Body of pancreas (tissue), 4 donors: ENCODE measurements at places on chromosomes 5 and 9. TPM values are rescaled to one million over a fixed set of nuclear protein-coding genes. Genes with fewer than 3 reads are reported as not detected.

Gene ZNF454
- total RNA-seq: 8.2 TPM

DNA sequence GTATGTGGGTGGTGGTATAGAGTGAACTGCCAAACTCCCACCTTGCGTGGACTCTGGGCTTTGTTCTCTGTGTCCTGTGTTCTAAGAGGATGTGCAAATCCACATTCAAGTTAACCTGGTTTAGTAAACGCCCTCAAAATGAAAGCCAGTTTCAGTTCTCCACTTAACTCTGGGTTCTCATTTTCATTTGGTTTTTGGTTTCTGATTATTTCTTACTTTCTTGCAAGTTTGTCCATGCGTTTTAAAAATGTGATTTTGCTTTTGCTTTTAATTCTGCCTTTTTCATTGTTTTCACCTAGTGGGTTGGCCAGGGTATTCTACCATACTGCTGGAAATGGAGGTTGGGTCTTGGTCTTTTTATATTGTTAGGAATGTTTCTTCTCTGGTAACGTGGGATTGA, 38.2 kb downstream of the GALNT10 start:
- H3K36me3 ChIP-seq: no peaks in the 10 kb centered on the region
- no peak overlapping the region for H3K27ac ChIP-seq
- H3K4me1 ChIP-seq: peaks cover 8% of the 10 kb centered on the region
- no peak overlapping the region for H3K4me3 ChIP-seq

- H3K27me3 ChIP-seq: no peaks in the 10 kb centered on the region
- H3K4me1 ChIP-seq: no peaks in the 10 kb centered on the region
- no peak overlapping the region for H3K4me3 ChIP-seq
- H3K27ac ChIP-seq: no peak overlapping the region
- no peak for DNase-seq
Measured at GRCh38 chr5:101292199-101292598, 389.1 kb upstream of the ST8SIA4 start.

- H3K4me1 ChIP-seq: no peaks in the 10 kb centered on the region
- no peaks in the 10 kb centered on the region for H3K36me3 ChIP-seq
- no peak overlapping the region for H3K4me3 ChIP-seq
- H3K27me3 ChIP-seq: no peaks in the 10 kb centered on the region
Measured at GRCh38 chr9:118236625-118237024, 532.4 kb downstream of the TLR4 start.

Gene FLT4
- total RNA-seq: 7.5 TPM

Gene KLF4
- 12.5 TPM for total RNA-seq

- H3K4me1 ChIP-seq: peaks cover 25% of the 10 kb centered on the region
- no peak overlapping the region for H3K4me3 ChIP-seq
- no peaks in the 10 kb centered on the region for H3K27me3 ChIP-seq
- peak overlapping the region; percentile 56 for H3K27ac ChIP-seq
- H3K36me3 ChIP-seq: no peaks in the 10 kb centered on the region
- peak; percentile 26 for DNase-seq
Measured at GRCh38 chr5:116395631-116396203, 178.9 kb downstream of the SEMA6A start.

Gene CNTLN
- 11.2 TPM for total RNA-seq

DNA sequence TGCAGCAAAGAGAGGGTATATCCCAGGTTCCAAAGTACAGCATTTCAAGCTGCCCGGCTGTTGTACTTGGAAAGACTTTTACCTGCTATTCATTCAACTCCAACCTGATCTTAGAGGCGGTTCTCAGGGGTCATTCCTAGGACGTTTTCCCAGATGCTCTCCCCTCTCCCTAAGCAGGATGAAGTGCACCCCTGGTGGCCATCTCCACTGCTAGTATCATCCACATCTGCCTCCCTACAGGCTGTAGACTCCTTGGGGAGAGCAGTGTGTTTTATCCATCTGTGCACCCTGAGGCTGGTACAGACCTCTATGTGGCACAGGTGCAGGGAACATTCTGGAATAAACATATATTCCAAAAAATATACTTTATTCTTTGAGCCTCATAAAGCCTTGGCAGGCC, 56.8 kb downstream of the PTPN3 start:
- H3K4me1 ChIP-seq: peaks cover 25% of the 10 kb centered on the region
- peak overlapping the region; percentile 89 for H3K27ac ChIP-seq
- H3K4me3 ChIP-seq: no peak overlapping the region
- H3K27me3 ChIP-seq: no peaks in the 10 kb centered on the region

Gene PCDHA9
- 1.3 TPM for total RNA-seq

DNA sequence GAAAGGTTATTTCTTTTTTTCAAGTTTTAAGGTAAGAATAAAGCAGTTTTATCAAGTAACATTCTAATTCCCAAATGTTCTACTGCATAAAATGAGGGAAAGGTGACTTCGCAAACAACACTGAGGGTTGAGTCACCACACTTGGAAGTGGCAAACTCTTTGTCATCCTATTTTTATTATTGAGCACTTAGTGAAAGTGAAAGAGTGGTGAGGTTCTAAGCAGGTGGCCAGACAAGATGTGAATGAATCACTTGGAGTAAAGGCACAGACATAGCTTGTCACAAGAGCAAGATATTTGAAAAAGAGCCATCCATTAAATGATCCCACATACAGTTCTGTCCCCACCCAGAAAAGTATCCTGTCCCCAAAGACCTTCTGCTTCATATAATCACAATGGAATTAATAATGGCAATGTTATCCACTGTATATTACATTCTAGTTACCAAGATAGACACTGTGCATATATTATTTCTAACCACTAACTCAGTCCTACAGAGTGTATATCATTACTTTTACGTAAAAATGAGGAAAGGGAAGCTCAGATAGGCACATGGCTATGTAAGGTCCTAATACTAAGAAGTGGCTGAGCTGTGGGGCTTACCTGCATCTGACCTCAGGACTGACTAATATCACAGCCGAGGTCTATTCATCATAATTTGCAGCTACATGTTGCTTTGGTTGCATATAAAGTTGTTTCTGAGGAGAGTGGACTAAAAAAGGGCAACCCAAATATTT, 730.4 kb upstream of the MEF2C start:
- H3K27ac ChIP-seq: no peak overlapping the region
- no peaks in the 10 kb centered on the region for H3K36me3 ChIP-seq
- no peak overlapping the region for H3K4me3 ChIP-seq
- H3K27me3 ChIP-seq: no peaks in the 10 kb centered on the region
- no peak for DNase-seq
- H3K4me1 ChIP-seq: no peaks in the 10 kb centered on the region

Gene OSMR
- 11.7 TPM for total RNA-seq

Gene TEX48
- not detected for total RNA-seq

Gene GMCL2
- total RNA-seq: not detected

GRCh38 chr9:93059011-93059714, 662 bp downstream of the SUSD3 start:
- H3K27me3 ChIP-seq: no peaks in the 10 kb centered on the region
- no peaks in the 10 kb centered on the region for H3K36me3 ChIP-seq
- DNase-seq: no peak
- H3K4me1 ChIP-seq: peaks cover 13% of the 10 kb centered on the region
- H3K4me3 ChIP-seq: peak overlapping the region; percentile 17

GRCh38 chr9:80146466-80146865, 574.7 kb downstream of the TLE4 start:
- H3K36me3 ChIP-seq: no peaks in the 10 kb centered on the region
- no peaks in the 10 kb centered on the region for H3K27me3 ChIP-seq
- no peak overlapping the region for H3K27ac ChIP-seq
- H3K4me3 ChIP-seq: no peak overlapping the region
- no peak for DNase-seq

Gene ABLIM3
- 11.2 TPM for total RNA-seq

DNA sequence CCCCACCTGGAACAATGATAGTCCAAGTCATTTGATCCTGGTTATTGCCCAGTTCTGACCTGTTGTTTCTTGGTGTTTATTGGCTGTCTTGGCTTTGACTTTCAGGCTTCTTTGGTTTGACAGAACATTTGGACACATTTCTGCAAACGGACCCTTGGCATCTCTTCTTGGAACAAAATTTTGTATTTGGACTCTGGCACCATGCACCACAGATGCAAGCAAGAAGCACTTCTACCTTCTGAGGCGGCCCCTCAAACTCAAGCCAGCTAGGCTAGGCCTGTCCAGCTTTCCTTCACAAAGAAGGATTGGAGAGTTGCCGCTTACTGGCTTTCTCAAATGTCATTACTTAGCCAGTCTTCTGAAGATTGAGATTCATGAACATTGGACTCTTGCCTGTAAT, 23.1 kb upstream of the FGF10 start:
- no peaks in the 10 kb centered on the region for H3K27me3 ChIP-seq
- DNase-seq: no peak
- H3K27ac ChIP-seq: no peak overlapping the region
- H3K4me1 ChIP-seq: no peaks in the 10 kb centered on the region
- H3K36me3 ChIP-seq: no peaks in the 10 kb centered on the region
- H3K4me3 ChIP-seq: no peak overlapping the region

DNA sequence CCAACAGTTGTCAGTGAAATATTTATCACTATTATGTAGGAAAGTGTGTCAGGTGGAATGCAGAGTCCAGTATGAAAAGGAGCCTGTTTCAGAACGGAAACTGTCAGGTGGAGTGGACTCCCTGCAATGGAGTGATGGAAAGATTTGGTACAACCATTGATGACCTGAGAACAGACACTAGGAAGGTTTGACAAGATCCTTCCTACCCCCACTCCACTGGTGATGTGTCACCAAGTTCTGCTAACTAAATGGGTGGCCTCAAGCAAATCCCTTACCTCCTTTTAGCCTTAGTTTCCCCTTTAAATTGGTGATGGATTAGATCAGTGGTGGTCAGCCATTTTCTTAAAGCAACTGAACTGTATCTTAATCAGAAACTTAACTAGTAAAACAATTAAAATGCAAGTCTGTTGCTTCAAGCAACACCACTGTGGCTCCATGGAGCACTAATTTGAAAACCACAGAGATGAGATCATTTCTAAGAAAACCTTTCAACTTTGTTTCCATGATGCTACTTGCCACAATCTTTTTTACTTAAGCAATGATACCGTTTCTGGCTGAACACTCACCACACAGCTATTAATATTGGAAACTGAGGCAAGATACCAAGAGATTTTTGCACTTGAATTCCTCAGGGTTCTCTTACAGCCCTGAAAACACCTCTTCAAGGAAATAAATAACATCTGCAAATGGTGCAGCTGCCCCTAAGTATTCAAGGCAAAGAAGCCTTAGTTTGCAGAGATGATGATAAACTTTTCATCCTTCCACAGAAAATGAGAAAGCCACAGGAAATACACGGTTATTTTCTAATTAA, 140.6 kb downstream of the ERCC6L2 start:
- H3K4me3 ChIP-seq: no peak overlapping the region
- no peak overlapping the region for H3K27ac ChIP-seq
- H3K36me3 ChIP-seq: no peaks in the 10 kb centered on the region
- no peak for DNase-seq

DNA sequence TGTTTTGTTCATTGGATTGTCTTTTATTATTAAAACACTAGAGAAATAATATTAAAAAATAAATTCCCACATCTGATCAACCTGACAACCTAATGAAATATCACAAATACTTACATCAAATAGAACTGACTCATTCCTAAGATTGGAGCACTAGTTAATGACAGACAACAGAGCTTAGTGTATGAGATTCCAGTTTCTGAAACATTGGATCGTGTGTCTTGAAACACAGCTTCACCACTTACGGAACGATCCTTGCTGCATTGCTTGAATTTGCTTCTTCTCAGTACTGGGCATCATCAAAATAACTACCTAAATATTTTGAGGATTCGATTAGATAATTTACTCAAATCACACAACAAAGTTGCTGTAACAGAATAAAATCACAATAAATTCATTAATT, 667.2 kb upstream of the CDH18 start:
- H3K36me3 ChIP-seq: no peaks in the 10 kb centered on the region
- H3K27me3 ChIP-seq: no peaks in the 10 kb centered on the region
- no peak for DNase-seq
- no peak overlapping the region for H3K4me3 ChIP-seq

Gene CMYA5
- total RNA-seq: 1.6 TPM

- H3K4me3 ChIP-seq: no peak overlapping the region
- no peaks in the 10 kb centered on the region for H3K36me3 ChIP-seq
- H3K27ac ChIP-seq: no peak overlapping the region
- DNase-seq: peak; percentile 73
- H3K27me3 ChIP-seq: no peaks in the 10 kb centered on the region
Measured at GRCh38 chr9:104868687-104869404, 59.1 kb downstream of the ABCA1 start.

Gene TSSK1B
- total RNA-seq: not detected

Gene PCDHGA4
- total RNA-seq: 6.7 TPM

GRCh38 chr9:35114113-35114839, 1.4 kb downstream of the ATOSB start:
- DNase-seq: peak; percentile 82
- no peaks in the 10 kb centered on the region for H3K27me3 ChIP-seq
- no peak overlapping the region for H3K4me3 ChIP-seq
- H3K36me3 ChIP-seq: no peaks in the 10 kb centered on the region
- peaks cover 47% of the 10 kb centered on the region for H3K4me1 ChIP-seq

GRCh38 chr5:43429706-43430105, 17.5 kb upstream of the CCL28 start:
- no peak for DNase-seq
- H3K27me3 ChIP-seq: no peaks in the 10 kb centered on the region
- no peak overlapping the region for H3K27ac ChIP-seq
- peaks cover 41% of the 10 kb centered on the region for H3K4me1 ChIP-seq
- no peak overlapping the region for H3K4me3 ChIP-seq
- no peaks in the 10 kb centered on the region for H3K36me3 ChIP-seq

DNA sequence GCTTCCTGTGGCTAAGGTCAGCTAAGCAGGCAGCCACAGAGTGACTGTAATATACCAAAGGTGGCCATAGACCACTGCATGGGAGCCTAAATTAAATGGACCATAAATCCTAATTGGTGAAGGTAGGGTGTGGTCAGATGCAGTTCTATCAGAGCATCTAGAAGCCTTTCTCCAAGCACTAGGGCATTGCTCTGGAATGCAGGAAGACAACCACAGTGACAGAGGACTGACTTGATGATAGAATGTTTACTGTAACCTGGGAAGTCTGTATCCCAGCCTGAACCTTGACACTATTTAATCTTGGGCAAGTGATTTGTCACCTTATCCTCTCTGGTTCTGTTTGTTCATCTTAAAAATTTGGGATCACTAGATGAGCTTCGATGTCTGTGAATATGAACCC, 2.3 kb downstream of the FBXO38 start:
- no peak overlapping the region for H3K27ac ChIP-seq
- H3K4me1 ChIP-seq: peaks cover 52% of the 10 kb centered on the region
- no peaks in the 10 kb centered on the region for H3K27me3 ChIP-seq
- no peak overlapping the region for H3K4me3 ChIP-seq
- H3K36me3 ChIP-seq: no peaks in the 10 kb centered on the region

Gene CDX1
- not detected for total RNA-seq

DNA sequence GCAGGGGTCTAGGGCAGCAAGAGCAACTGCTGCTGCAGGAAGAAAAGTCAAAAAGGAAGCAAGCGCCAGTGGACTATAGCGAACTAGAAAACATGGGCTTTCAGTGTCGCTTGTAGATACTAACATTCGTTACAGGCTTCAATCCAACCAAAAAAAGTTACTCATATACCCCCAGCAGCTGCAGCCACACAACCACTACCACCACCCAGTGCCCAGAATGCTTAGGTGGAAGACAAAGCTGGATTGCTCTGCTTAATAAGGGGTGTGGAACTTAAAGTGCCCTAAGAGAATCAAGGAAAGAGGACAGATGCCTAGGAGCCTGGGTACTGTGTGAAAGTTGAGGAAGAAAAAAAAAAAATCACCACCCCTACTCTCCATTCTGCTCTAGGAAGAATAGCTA, 203.6 kb downstream of the ELAVL2 start:
- H3K4me3 ChIP-seq: no peak overlapping the region
- H3K4me1 ChIP-seq: no peaks in the 10 kb centered on the region
- no peaks in the 10 kb centered on the region for H3K27me3 ChIP-seq
- no peak for DNase-seq
- H3K27ac ChIP-seq: no peak overlapping the region

- H3K36me3 ChIP-seq: no peaks in the 10 kb centered on the region
- H3K27me3 ChIP-seq: no peaks in the 10 kb centered on the region
- H3K27ac ChIP-seq: no peak overlapping the region
- H3K4me3 ChIP-seq: no peak overlapping the region
- no peak for DNase-seq
Measured at GRCh38 chr5:27269766-27270165, 231.4 kb upstream of the CDH9 start.
